ENCODE measurements at places on chromosomes 6 and 20.
A peak's percentile ranks its signal among the peaks of the same experiment; 100 is the strongest.

GRCh38 chr20:8504030-8504429, 372.0 kb downstream of the PLCB1 start:
- no peak overlapping the region for H3K4me3 ChIP-seq
- no peak for DNase-seq
- no peaks in the 10 kb centered on the region for H3K27me3 ChIP-seq
- no peaks in the 10 kb centered on the region for H3K36me3 ChIP-seq
- no peak overlapping the region for H3K27ac ChIP-seq
- peaks cover 13% of the 10 kb centered on the region for H3K4me1 ChIP-seq

DNA sequence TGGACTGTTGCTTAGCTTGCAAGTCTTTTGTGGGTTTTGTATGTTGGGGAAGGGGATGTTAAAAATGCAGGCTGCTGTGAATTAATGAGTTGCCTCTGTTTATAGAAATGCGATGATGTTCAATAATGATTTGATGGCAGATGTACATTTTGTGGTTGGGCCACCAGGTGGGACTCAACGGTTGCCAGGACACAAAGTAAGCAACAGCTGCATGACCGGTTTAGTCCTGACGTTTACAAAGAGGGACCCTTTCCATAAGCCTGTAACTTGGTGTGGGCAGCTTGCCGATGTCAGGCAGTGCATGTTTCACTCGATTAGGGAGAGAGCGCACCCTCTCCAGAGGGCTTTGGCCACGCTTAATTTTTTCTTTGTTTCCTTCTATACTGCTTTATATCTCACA, 1.3 kb downstream of the BTBD3 start:
- no peaks in the 10 kb centered on the region for H3K27me3 ChIP-seq
- H3K4me1 ChIP-seq, result peaks cover 54% of the 10 kb centered on the region
- 0 out of 2 replicates have a peak overlapping the region, but pooled peaks have one; percentile 5 for H3K27ac ChIP-seq
- H3K36me3 ChIP-seq, result peaks cover 16% of the 10 kb centered on the region
- no peak overlapping the region for H3K4me3 ChIP-seq

DNA sequence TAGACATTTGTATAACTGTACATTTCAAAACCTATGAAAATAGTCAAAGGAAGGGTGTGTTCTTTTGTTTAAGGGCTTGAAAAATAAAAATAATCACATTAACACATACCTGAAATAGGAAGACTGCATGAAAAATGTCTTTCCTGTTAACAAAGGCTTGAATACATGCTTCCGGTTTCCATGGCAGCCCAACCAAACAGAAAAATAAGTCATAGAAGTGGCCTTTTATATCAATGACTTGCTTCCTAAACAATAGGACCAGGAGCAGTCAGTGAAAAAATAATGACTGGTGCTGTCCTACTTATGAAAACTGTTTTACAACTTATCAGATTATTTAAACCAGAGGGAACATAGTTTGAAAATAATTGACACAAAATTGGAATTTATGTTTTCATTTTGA, 412.6 kb upstream of the PLCB4 start:
- no peak overlapping the region for H3K4me3 ChIP-seq
- H3K27ac ChIP-seq, result no peak overlapping the region
- H3K4me1 ChIP-seq, result no peaks in the 10 kb centered on the region
- H3K27me3 ChIP-seq, result no peaks in the 10 kb centered on the region

DNA sequence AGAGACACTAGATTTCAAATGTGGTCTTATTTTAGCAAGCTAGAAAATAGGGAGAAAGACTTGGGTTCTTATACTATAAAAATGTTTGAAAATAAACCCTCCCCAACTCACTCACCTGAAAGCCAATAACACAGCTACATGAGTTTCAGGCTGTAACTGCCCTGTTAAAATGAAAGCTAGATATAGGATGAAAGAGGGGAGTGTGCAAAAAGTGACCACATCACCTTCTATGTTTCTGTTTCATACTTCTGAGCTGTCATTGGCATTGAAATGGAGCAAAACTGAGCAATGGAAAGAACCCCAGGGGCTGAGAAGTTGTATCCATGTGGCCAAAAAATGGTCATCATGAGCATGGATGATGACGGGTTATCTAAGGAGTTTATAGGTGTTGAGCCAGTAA, 148.1 kb upstream of the TENT5A start:
- H3K36me3 ChIP-seq, result no peaks in the 10 kb centered on the region
- peaks cover 14% of the 10 kb centered on the region for H3K4me1 ChIP-seq
- no peak overlapping the region for H3K4me3 ChIP-seq
- H3K27me3 ChIP-seq, result no peaks in the 10 kb centered on the region

GRCh38 chr20:20272686-20273085, 95.2 kb upstream of the INSM1 start:
- H3K4me1 ChIP-seq, result peaks cover 4% of the 10 kb centered on the region
- H3K36me3 ChIP-seq, result no peaks in the 10 kb centered on the region
- H3K27ac ChIP-seq, result no peak overlapping the region
- H3K4me3 ChIP-seq, result no peak overlapping the region

DNA sequence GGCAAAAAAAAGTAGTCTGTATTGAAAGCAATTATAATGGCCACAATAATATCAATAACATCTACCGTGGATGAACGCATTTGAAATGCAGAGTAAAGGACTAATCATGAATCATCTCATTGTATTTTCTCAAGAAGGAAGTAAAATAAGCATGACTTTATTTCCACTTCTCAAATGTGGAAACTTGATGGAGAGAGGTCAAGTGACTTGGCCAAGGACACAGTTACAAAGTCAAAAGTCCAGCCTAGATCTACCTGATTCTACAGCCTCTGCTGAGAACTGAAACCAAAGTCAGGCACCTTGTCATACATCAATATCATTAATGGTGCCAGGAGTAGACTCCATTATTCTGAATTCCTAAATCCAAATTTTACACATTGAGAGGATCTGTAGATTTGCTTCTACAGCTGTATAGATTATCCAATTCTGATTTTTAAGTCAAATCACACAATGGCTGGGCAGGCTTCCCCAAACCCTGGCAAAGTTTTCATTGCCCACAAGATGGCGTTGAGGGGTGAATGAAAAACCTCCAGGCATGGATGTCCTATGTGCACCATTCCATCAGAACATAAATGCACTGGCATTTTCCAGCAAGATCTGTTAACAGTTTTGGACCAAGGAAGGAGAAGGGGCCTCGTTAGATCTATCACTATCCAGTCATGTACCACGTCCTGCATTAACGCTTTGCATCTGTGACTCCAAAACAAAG, 423.1 kb downstream of the MAFB start:
- peaks cover 19% of the 10 kb centered on the region for H3K36me3 ChIP-seq
- peaks cover 68% of the 10 kb centered on the region for H3K4me1 ChIP-seq
- no peak overlapping the region for H3K27ac ChIP-seq

GRCh38 chr6:99995916-99996315, 1.9 kb upstream of the MCHR2 start:
- no peaks in the 10 kb centered on the region for H3K36me3 ChIP-seq
- H3K27ac ChIP-seq, result no peak overlapping the region
- peaks cover 44% of the 10 kb centered on the region for H3K27me3 ChIP-seq

GRCh38 chr20:58832457-58832856, 18.2 kb downstream of the GNAS-AS1 start:
- H3K36me3 ChIP-seq, result peaks cover 47% of the 10 kb centered on the region
- no peak overlapping the region for H3K4me3 ChIP-seq
- H3K27ac ChIP-seq, result no peak overlapping the region
- peaks cover 15% of the 10 kb centered on the region for H3K4me1 ChIP-seq

GRCh38 chr6:165181951-165182414, 127.4 kb downstream of the C6orf118 start:
- no peaks in the 10 kb centered on the region for H3K27me3 ChIP-seq
- no peaks in the 10 kb centered on the region for H3K4me1 ChIP-seq
- H3K36me3 ChIP-seq, result peaks cover 7% of the 10 kb centered on the region
- DNase-seq, result no peak
- H3K4me3 ChIP-seq, result no peak overlapping the region

GRCh38 chr20:57505979-57506378, 19.0 kb downstream of the CTCFL start:
- no peak for DNase-seq
- peaks cover 19% of the 10 kb centered on the region for H3K4me1 ChIP-seq
- no peak overlapping the region for H3K27ac ChIP-seq
- H3K27me3 ChIP-seq, result no peaks in the 10 kb centered on the region
- H3K4me3 ChIP-seq, result no peak overlapping the region

DNA sequence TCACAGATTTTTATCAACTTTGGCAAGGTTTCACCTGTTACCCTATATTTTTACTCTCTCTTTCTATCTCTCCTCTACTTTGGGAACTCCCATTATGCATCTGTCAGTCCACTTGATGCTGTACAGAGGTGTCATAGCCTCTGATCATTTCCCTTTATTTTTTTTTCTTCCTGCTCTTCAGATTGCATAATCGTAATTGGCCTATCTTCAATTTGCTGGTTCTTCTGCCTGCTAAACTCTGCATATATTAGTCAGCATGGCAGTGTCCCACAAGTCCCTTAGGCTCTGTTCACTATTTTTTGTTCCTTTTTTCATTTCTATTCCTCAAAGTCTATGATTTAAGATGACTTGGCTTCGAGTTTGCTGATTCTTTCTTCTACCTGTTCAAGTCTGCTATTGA, 44.7 kb upstream of the MICB start:
- H3K27me3 ChIP-seq, result peaks cover 15% of the 10 kb centered on the region
- no peak for DNase-seq
- H3K36me3 ChIP-seq, result peaks cover 3% of the 10 kb centered on the region

- H3K27me3 ChIP-seq, result peaks cover 67% of the 10 kb centered on the region
- peak; percentile 62 for DNase-seq
- no peaks in the 10 kb centered on the region for H3K36me3 ChIP-seq
Observed at GRCh38 chr20:43914311-43915210, at the start of gene TOX2. Gene TOX2 (plus strand): TSS chr20:43914852. CDS start chr20:43914892, 40 bp downstream.

- no peak overlapping the region for H3K4me3 ChIP-seq
- peaks cover 26% of the 10 kb centered on the region for H3K4me1 ChIP-seq
- H3K27ac ChIP-seq, result no peak overlapping the region
- H3K36me3 ChIP-seq, result no peaks in the 10 kb centered on the region
- H3K27me3 ChIP-seq, result no peaks in the 10 kb centered on the region
Observed at GRCh38 chr6:168093071-168093505, 14.1 kb upstream of the FRMD1 start.

DNA sequence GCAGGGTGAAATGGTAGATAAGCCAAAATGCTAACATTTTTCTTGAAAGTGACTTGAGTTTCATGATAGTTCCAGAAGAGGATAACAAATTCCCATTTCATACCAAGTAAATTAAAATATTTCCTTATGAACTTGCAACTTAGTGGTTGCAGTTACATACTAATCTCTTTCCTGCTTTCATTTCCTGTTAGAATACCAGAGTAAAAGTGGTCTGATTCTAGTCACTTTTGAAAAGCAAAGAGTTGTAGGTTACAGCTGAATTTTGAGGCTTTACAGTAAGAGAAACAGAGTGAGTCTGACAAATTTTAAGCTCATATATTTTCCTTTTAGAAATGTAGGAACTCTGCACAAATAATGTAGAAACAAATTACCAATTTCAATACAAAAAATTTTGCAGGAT, 117.4 kb downstream of the ZFAND3 start:
- H3K36me3 ChIP-seq, result no peaks in the 10 kb centered on the region
- no peak overlapping the region for H3K27ac ChIP-seq
- no peak overlapping the region for H3K4me3 ChIP-seq
- peaks cover 20% of the 10 kb centered on the region for H3K4me1 ChIP-seq
- H3K27me3 ChIP-seq, result no peaks in the 10 kb centered on the region
- no peak for DNase-seq

DNA sequence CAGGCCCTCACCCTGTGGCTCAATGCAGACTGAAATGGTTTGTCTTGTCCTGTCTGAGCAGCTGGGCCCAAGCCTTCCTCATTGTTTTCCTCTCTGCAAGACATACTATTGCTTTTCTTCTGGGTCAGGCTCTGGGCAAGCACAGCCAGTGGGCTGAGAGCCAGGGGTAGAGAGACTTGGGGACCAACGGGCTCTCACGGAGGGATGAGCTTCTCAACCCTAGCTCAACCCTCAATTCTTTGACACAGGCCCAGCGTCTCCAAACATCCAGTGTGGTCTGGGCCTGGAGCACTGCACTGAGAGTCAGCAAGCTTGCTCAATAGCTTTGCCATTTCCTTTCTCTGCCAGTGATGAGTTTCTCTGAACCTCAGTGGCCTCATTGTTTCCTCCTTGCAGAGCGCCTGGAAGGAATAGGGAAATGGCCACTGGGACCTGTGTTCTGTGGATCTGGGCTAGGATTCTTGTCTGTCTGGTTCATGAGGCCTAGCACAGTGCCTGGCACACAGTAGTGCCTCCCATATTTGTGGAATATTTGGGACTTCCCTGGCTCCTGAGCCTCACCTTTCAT, 9.3 kb downstream of the ANGPT4 start:
- peaks cover 3% of the 10 kb centered on the region for H3K4me1 ChIP-seq
- H3K27ac ChIP-seq, result no peak overlapping the region
- H3K36me3 ChIP-seq, result no peaks in the 10 kb centered on the region
- H3K4me3 ChIP-seq, result no peak overlapping the region
- H3K27me3 ChIP-seq, result no peaks in the 10 kb centered on the region

- no peak overlapping the region for H3K4me3 ChIP-seq
- no peaks in the 10 kb centered on the region for H3K36me3 ChIP-seq
- H3K27ac ChIP-seq, result no peak overlapping the region
- 0 out of 2 replicates have a peak, but pooled peaks cover under 1% of the 10 kb centered on the region for H3K4me1 ChIP-seq
- no peak for DNase-seq
- no peaks in the 10 kb centered on the region for H3K27me3 ChIP-seq
Observed at GRCh38 chr6:132068766-132069165, 117.6 kb upstream of the CCN2 start.

- peaks cover 14% of the 10 kb centered on the region for H3K4me1 ChIP-seq
- peaks cover 4% of the 10 kb centered on the region for H3K27me3 ChIP-seq
- H3K36me3 ChIP-seq, result peaks cover 68% of the 10 kb centered on the region
- H3K4me3 ChIP-seq, result no peak overlapping the region
- no peak for DNase-seq
Observed at GRCh38 chr6:82484737-82485626, 121.4 kb downstream of the TPBG start.

DNA sequence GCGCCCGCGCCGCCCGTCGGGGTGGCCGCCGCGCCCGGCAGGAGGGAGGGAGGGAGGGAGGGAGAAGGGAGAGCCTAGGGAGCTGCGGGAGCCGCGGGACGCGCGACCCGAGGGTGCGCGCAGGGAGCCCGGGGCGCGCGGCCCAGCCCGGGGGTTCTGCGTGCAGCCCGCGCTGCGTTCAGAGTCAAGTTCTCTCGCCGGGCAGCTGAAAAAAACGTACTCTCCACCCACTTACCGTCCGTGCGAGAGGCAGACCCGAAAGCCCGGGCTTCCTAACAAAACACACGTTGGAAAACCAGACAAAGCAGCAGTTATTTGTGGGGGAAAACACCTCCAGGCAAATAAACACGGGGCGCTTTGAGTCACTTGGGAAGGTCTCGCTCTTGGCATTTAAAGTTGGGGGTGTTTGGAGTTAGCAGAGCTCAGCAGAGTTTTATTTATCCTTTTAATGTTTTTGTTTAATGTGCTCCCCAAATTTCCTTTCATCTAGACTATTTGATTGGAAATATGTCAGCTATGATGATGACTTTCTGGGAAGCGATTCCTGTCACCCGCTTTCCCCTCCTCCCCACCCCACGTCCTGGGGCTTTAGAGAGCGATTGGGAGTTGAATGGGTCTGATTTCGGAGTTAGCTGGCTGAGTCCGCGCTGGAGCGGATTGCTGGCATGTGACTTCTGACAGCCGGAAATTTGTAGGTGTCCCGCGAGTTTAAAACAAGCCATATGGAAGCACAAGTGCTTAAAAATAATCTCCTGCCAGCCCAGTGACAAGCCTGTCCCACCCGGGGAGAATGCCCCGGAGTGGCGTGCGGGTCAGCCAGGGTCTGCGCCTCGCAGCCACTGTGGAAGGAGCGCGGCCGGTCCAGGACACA, 1.1 kb downstream of the ESR1 start:
- H3K4me1 ChIP-seq, result peaks cover 25% of the 10 kb centered on the region
- no peak overlapping the region for H3K27ac ChIP-seq
- H3K4me3 ChIP-seq, result peak overlapping the region; percentile 86
- peaks cover 62% of the 10 kb centered on the region for H3K27me3 ChIP-seq

GRCh38 chr20:62318400-62319345, 15.9 kb downstream of the ADRM1 start:
- no peaks in the 10 kb centered on the region for H3K27me3 ChIP-seq
- peaks cover 49% of the 10 kb centered on the region for H3K36me3 ChIP-seq
- no peaks in the 10 kb centered on the region for H3K4me1 ChIP-seq
- DNase-seq, result no peak
- no peak overlapping the region for H3K4me3 ChIP-seq

Data from WTC11 (cell line).